ENCODE measurements at places on chromosomes 5 and 9.
A peak's percentile ranks its signal among the peaks of the same experiment; 100 is the strongest.

- no peak for DNase-seq
These were observed 691.0 kb downstream of the PTPRD start for GRCh38 chr9:9921805-9922204.

- peak; percentile 9 for DNase-seq
These were observed 939.7 kb downstream of the NR2F1-AS1 start for GRCh38 chr5:92641031-92641962.

DNA sequence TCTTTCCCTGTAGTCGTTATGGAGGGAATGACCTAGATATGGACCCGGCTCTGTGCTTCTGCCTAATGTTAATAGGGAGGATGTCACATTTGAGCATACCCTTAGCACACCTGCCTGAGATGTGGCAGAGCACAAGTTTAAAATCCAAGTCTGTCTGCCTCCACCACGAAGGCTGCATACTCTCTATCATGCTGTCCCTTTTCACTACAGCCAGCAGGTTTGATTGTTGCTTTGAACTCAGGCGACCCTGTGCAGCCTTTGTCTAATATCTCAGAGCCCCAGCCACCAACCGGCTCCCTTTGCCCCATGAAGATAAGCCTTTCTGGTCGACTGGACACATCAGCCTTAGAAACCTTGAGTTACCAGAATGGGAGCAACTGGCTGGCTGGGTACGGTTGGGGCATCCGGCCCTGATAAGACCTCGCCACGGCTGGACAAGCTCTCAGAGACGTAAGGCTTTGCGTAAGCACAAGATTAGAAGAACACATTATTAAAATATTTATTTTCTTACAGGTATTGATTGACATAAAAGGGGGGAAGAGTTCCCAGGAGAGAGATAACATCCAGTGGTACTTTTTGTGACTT is 222.0 kb upstream of the TRIM32 start:
- no peak for DNase-seq

- no peak for DNase-seq
These were observed 7.2 kb downstream of the FOXD1 start for GRCh38 chr5:73441378-73441777.

DNA sequence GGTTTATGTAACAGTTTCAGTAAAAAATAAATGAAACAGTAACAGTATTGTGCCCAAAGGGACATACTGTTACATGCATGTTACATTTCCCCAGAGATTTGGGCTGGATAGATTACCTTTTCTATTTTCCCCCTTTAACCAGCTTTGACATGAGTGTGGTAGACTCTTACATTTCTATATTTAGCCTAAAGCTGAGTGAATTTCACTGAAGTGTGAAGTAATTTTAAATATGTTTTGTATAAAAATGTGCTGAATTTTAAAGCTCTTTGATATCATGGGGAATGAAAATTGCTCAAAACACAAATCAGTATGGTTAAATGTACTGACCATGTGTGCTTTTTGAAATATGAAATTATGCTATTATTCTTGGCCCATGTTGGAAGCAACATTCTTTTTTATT is 122.3 kb upstream of the CDH10 start:
- no peak for DNase-seq

DNA sequence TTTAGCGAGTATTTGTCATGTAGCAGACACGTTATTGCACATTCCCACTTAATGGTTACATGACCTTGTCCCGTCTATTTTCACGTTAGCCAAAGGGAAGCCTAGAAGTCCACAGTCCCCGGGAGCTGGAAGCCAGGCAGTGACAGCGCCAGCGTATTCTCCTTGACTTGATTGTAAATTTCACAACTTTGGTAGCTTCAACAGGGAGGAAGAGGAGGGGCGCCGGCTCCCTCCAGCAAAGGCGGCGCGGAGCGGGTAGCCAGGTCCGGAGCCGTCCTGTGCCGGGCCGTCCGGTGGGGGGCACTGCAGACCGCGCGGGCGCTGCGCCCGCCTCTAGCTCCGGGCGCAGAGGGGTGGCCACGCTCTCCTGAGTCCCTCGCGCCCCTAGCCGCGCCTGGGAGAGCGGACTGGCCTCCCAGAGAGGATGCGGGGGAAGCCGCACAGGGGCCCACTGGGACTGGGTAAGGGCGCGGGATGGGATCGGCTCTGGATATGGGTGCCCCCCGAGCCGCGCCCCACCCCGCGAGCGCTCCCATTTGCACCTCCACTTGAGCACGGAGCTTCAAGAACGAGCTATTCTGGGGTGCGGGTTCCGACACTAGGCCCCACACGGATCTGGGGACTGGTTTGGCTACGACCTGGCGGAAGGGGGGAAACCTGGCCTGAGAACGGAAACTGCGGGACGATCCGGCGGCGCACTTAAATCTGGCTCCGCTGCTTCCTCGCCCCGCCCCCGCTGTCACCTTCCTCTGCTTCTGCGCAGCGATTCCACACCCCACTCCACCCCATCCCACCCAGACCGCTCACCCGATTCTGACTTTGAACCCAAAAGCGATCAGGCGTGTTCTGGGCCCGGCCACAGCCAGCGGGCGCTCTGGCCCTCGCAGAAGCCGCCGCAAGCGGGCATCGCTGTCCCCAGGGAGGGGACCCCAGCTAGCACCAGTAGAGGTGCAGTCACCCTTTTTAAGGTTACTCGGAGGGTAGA is 23.8 kb downstream of the KLF4 start:
- no peak for DNase-seq

DNA sequence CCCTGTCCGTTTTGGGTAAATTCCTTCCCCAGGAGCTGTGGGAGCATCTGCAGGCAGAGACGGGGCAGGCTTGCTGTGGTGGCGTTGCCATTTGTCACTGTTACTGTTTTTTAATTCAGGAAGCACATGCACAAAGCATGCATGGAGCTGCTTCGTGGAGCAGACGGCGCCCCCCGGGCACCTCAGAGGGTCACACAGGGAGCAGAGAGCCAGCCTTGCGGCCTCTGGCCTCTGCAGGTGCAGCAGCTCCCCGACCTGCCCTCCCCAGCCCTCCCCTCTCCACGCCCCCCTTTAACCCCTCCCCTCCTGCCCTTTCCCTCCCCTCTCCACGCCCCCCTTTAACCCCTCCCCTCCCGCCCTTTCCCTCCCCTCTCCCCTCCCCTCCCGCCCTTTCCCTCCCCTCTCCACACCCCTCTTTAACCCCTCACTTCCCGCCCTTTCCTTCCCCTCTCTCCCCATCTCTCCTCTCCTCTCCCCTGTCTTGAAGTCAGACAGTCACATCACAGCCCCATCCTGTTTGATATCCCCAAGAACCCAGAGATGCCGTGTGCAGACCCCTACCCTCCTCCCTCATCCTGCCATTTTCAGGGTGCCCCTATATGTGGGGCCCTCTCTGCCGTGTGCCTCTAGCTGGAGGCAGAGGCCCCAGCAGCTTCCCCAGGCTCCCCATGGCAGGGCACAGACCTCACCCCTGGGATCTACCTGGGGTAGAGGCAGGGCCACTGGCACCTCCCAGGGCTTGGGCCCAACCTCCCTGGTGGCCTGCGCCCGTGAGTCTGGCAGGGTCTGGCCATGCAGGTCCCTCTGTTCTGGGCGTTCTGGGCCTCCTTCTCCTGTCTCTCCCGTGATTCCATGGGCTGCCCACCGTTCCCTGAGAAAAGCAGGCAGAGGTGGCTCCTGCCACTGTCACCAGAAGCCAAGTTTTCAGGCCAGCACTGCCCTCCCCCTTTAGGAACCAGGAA is 29.6 kb upstream of the UBAC1 start:
- peak; percentile 73 for DNase-seq

- DNase-seq, result peak; percentile 6
These were observed 320.2 kb downstream of the RFX3 start for GRCh38 chr9:3205421-3206095.

DNA sequence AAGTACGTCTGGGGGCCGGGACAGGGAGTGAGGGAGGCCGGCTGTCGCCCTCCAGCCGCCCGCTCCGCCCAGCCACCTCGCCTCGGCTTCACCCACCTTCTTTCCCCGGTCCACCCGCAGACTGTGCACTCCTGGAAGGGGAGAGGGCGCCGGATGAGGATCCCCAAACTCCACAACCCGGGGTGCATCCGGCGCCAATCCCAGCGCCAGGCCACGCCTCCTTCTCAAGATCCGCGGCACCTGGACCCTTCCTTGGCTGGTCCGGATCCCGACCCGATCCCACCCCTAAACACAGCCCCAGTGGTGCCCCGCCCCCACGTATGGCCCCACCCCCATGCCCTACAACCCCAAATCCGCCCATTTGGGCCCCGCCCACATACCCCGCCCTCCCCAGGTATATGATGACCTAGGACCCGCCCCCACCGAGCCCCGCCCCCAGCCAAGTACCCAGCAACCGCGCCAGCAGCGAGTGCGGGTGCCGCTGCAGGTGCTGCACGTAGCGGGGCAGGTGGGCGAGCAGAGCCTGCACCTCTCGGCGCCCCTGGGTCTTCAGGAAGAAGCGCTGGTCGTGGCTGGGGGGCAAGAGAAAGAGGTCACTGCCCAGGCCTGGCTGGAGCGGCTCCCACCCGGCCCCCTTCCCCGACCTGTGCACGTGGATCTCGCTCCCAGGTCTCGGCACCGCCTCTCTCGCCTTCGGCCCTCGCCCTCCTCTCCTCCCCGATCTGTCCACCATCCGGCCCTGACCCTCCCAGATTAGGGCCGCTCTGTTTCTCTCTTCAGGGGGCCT is 3.2 kb downstream of the PIP5KL1 start:
- DNase-seq, result peak; percentile 57

DNA sequence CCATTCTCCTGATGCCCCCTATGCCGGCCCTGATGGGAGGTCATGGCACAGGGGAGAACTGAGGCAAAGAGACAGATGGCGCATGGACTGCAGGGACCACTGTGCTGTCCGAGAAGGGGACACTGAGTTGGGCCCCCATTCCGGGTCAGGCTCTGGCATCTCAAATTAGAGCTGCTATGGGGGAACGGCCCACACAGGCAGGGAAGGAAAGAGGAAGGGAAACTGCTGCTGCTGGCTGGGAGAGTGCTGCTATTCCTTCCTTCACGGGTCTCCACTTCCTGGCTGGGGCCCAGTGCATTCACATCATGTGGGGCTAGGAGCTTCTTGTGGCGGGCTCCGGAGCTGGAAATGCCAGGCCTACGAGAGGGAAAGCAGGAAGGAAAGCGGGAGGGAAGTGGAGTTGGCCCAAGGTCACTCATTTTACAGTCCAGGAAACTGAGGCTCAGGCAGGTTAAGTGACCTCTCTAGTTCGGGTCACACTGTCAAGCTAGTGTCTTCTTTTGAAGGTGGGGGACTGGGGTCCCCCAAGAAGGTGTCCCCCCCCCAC is 1.3 kb upstream of the CARD19 start:
- DNase-seq, result no peak

DNA sequence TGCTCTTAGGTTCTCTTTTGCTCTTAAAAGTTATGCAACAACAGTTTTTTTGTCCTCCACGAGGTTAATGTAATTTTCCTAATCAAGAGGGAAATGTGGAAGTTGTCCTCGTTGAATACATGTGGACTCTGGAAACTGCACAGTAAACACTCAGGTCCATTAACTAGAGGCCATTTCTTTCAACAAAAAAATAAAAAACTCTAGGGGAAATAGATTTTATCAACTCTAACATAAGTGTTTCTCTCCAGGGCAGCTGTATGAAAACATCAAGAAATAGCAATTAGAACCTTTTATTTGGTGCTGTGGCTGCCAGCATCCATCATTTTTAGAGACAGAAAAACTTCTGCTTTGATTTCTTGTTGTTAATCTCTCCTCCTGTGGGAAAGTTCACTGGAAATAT is 288.6 kb downstream of the ICE1 start:
- DNase-seq, result no peak

DNA sequence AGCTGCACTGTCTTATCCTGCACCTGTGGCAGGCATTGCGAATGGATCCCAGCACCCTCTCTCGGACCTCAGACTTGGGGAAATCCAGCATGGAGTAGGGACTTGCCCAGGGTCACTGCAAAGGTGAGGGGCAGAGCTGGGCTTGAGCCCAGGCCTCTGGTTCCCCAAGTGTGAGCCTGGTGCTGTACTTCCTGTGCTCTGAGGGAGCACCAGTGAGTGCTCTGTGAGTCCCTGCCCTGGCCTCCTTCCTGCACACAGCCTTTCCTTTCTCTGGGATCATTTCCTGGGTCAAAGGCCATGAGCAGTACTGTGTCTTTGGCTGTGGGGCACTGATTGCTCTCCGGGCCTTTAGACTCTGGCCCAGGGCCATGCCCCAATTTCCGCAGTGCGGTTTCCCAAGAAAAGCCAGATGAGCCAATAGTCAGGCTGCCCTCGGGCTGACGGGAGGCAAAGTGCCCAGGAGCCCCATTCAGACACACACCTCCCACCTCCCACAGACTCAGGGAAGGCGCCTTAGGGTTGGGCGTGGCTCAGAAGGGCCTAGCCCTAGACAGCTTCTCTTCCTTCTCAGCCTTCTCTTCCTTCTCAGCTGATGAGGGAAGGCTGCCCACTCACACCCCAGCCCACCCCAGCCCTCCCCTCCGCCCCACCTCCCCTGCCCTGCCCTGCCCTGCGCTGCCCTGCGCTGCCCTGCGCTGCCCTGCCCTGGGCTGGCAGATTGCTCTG is 23.3 kb upstream of the TRIM14 start:
- no peak for DNase-seq

- no peak for DNase-seq
These were observed 700.3 kb upstream of the TYRP1 start for GRCh38 chr9:11992866-11993265.

- no peak for DNase-seq
These were observed 566.2 kb downstream of the BNC2 start for GRCh38 chr9:16304301-16304700.

DNA sequence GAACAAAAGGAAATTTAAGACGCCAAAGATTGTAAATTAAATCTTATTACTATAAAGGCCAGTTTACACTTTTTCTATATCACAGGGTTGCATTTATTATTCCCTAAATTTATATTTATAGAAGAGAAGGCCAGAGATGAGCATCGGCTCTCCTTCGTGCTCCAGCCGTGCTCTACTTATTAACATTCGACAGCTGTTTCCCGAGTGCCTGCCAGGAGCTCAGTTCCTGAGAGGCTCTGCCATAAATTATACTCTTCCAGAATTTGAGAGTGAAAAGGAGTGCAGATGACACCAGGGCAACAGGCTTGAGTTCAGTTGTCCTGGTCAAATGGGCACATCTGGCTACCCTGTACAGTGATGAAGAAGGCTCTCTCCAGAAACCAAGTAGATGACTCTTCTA is 70.1 kb downstream of the PCSK5 start:
- no peak for DNase-seq

DNA sequence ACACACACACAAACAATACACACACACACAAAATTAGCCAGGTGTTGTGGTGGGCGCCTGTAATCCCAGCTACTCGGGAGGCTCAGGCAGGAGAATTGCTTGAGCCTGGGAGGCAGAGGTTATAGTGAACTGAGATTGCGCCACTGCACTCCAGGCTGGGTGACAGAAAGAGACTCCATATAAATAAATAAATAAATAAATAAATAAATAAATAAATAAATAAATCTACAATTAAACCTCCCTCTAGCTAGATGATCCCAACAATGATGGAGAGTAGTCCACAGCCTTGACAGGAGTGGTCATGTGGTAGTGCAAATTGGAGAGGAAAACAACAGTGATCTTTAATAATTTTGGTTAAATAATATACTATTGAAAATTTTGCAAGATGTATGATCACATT is 1739.0 kb upstream of the C9orf72 start:
- no peak for DNase-seq

- peak; percentile 88 for DNase-seq
These were observed 32.4 kb downstream of the CDC42SE2 start for GRCh38 chr5:131296213-131296672.

Measured in NCI-H82 (cell line).